Bronchial epithelial cell (primary cell): ENCODE measurements at places on chromosomes 6 and 20.
A peak's percentile ranks its signal among the peaks of the same experiment; 100 is the strongest.

- DNase-seq = no peak
Observed at GRCh38 chr6:7894262-7895124, 16.1 kb downstream of the TXNDC5 start.

- DNase-seq = no peak
Observed at GRCh38 chr6:70857387-70858077, 99.3 kb downstream of the B3GAT2 start.

GRCh38 chr6:3913077-3913957 is 64.1 kb downstream of the FAM50B start:
- DNase-seq = peak; percentile 99

- DNase-seq = peak; percentile 8
Observed at GRCh38 chr20:14838663-14839628, 501.5 kb upstream of the FLRT3 start.

- DNase-seq = no peak
Observed at GRCh38 chr6:21521276-21521675, 72.3 kb upstream of the SOX4 start.

DNA sequence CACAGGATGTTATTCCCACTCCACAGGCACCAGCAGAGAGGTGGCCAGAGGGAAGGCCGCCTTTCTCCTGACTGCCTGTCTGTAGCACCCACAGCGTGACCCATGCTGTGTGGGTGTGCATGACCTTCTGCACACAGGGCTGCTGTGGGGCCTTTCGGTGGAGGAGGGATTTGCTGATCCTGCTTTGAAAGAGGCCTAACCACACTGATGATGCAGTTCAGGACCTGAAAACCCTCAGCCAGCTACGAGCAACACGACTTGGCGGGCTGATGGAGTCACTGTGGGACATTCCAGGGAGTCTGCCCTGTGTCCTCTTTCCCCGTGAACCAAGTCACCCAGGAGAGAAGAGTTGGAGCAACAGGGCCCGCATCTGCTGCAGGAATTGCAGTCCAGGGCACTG is 49.1 kb downstream of the SYTL3 start:
- DNase-seq = no peak
